Left lung (tissue), 14 donors: ENCODE measurements at places on chromosomes 7 and 10. TPM values are rescaled to one million over a fixed set of nuclear protein-coding genes. Genes with fewer than 3 reads are reported as not detected.
A peak's percentile ranks its signal among the peaks of the same experiment; 100 is the strongest.

- H3K27ac ChIP-seq, result no peak overlapping the region
- H3K36me3 ChIP-seq, result no peaks in the 10 kb centered on the region
- H3K4me1 ChIP-seq, result no peaks in the 10 kb centered on the region
- no peak overlapping the region for H3K4me3 ChIP-seq
- DNase-seq, result no peak
- H3K27me3 ChIP-seq, result no peaks in the 10 kb centered on the region
These were observed 259.9 kb downstream of the CACNA2D1 start for GRCh38 chr7:82183634-82184033.

GRCh38 chr10:27258492-27258837 is 17.9 kb upstream of the ACBD5 start:
- no peaks in the 10 kb centered on the region for H3K36me3 ChIP-seq
- no peak for DNase-seq
- H3K27ac ChIP-seq, result no peak overlapping the region

GRCh38 chr10:14571866-14572507 is 202.7 kb downstream of the FAM107B start:
- DNase-seq, result no peak
- H3K4me1 ChIP-seq, result peaks cover 59% of the 10 kb centered on the region
- H3K27me3 ChIP-seq, result no peaks in the 10 kb centered on the region
- no peaks in the 10 kb centered on the region for H3K36me3 ChIP-seq
- peak overlapping the region; percentile 83 for H3K27ac ChIP-seq
- H3K4me3 ChIP-seq, result no peak overlapping the region

DNA sequence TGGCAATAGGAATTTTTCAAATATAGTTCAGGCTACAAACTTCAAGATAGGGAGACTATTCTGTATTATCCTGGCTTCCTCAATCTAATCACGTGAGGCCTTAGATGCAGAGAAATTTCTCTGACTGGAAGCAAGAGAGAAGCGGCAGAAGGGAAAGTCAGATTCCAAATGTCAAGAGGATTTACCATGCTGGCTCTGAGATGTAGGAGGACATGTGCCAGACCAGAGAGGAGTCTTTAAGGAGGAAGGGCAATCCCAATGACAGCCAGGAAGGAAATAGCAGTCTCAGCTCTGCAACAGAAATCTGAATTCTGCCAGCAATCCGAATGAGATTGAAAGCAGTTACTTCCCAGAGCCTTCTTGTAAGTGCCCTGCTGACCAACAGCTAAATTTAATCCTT is 57.4 kb downstream of the NUTM2E start:
- H3K4me1 ChIP-seq, result no peaks in the 10 kb centered on the region
- no peaks in the 10 kb centered on the region for H3K27me3 ChIP-seq
- DNase-seq, result no peak
- no peaks in the 10 kb centered on the region for H3K36me3 ChIP-seq
- no peak overlapping the region for H3K27ac ChIP-seq
- no peak overlapping the region for H3K4me3 ChIP-seq

TMEM229A gene
- 1.2 TPM for polyA plus RNA-seq

GJC3 gene
- 1.1 TPM for polyA plus RNA-seq

GRCh38 chr10:74282151-74282847 is 131.3 kb downstream of the ADK start:
- no peaks in the 10 kb centered on the region for H3K36me3 ChIP-seq
- H3K27ac ChIP-seq, result no peak overlapping the region
- no peaks in the 10 kb centered on the region for H3K4me1 ChIP-seq

DNA sequence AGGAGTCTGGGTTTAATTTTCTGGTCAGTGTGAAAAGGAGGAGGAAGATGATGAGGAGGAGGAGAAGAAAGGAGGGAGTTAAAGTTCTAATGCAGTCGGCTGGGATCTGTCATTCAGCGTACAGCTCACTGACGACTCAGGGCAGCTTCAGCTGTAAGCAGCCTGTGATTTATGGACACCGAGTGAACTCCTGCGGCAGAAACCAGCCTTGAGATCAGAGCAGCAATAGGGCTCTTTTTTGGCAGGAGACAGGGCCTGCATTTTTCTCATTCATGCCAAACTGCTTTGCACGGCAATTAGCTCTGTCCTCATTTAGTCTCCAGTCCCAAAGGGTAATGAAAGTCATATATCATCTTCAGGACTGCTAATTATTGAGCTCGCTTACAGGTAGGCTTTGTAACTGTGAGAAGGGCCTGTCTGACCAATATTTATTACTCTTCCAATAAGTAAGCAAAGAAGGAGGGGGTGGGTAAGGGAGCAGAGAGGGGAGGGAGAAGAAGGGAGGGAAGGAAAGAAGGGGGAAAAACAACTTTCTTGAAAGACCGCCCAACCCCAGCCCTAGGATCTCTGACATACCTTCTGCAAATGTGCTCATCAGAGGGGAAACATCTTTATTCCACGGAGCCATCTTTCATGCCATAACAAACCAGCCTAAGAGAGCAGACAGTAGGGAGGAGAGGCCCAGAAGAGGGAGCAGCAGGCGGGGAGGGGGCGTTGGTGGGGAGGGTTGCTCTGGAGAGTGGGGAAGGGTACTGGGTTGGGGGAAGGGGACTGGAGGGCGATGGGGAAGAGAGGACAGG is 48.1 kb upstream of the COMTD1 start:
- peak overlapping the region; percentile 25 for H3K27ac ChIP-seq
- no peaks in the 10 kb centered on the region for H3K4me1 ChIP-seq
- DNase-seq, result peak; percentile 50
- H3K27me3 ChIP-seq, result no peaks in the 10 kb centered on the region
- H3K4me3 ChIP-seq, result no peak overlapping the region

MDFIC gene
- polyA plus RNA-seq, result 60.1 TPM

GRCh38 chr10:95341716-95342130 is 50.9 kb upstream of the PDLIM1 start:
- H3K4me3 ChIP-seq, result no peak overlapping the region
- DNase-seq, result no peak
- no peaks in the 10 kb centered on the region for H3K27me3 ChIP-seq
- H3K27ac ChIP-seq, result no peak overlapping the region
- H3K4me1 ChIP-seq, result peaks cover 7% of the 10 kb centered on the region

DNA sequence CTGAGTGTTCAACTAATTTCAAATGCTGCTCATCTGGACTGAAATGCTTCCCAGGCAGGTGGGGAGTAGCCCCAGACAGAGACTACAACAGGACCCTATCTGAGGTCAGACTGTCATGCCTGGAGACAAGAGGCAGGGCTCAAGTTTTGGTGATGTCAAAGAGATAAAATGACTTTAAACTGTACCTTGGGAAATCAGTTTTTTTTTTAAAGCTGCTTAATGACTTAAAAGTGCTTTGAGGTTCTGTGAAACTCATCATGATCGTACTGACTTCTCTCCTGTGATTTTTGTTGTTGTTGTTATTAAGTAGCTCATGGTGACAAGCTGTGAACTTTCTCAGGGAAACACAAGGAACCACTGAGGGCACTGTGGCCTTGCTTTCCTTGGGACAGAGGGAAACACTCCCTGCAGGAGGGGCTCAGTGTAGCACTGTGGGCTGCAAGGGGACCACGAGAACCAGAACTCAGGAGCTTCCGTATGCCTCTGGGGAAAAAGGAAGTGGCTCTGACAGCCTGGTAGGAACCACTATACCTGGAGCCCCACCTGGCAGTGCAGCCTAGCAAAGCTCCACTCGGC is 9.5 kb downstream of the HIPK2 start:
- H3K4me1 ChIP-seq, result peaks cover 17% of the 10 kb centered on the region
- peaks cover 5% of the 10 kb centered on the region for H3K36me3 ChIP-seq
- no peak overlapping the region for H3K27ac ChIP-seq
- no peak overlapping the region for H3K4me3 ChIP-seq
- no peaks in the 10 kb centered on the region for H3K27me3 ChIP-seq

DNA sequence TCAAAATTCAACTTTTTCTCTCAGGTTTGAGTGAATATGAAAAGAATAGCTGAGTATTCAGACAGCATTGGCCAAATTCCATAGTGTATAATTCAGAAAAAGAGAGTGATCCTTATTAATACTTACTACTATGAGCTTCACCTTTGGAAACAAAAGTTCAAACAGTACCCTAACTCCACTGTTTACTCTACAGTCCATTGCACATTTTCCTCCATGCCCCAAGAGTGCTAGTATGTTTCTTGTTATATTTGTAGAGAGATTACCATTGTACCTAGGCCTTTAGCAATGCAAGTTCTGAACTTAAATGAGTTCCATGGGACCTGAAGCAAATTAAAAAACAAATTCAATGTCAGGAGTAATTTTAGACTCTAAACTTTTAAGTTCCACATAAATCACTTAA is 48.1 kb downstream of the MAGI2 start:
- H3K27me3 ChIP-seq, result no peaks in the 10 kb centered on the region
- no peak for DNase-seq
- H3K4me3 ChIP-seq, result no peak overlapping the region
- H3K27ac ChIP-seq, result no peak overlapping the region

DNA sequence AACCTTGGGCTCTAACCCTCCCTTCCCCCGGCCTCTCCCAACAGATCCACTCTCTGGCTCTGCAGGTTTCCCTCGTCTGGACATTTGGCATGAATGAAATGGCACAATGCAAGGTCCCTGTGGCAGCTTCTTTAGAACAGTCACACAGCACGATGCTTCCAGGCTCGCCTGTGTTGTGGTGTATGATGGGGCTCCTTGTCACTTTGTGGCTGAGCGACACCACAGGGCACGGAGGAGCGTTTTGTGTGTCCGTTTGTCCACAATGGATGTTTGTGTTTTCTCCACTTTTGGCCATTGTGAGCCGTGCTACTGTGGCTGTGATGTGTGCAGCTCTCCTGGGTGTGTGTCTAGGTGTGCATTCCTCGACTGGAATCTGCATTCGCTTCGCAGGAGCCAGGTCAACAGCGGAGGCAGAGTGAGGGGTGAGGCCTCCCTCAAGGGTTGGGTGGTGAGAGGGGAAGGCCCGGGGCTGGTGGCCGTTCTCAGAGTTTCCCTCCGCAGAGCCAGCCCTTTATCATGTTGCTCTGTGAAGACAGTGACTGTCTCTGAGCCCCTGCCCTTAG is 22.3 kb upstream of the SHH start:
- H3K4me3 ChIP-seq, result no peak overlapping the region
- no peaks in the 10 kb centered on the region for H3K36me3 ChIP-seq
- no peak for DNase-seq
- H3K27me3 ChIP-seq, result no peaks in the 10 kb centered on the region

DNA sequence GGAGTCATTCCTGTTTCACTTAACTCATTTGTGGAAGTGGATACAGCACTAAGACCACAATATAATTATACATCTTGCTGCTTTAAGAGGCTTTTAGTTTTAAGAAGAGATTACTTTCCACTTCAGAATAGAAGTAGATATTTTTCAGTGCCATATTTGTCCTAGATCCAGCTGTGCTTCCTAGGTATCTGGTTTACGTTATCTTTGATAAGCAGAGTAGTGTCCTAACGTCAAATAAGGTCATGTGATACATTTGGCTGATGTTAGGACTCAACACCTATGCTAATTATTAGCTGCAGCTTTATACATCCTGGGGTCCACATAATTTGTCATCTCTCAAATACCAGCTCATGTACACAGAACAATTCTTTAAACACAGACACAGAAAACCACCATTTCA is 196.2 kb upstream of the SMIM30 start:
- H3K4me3 ChIP-seq, result no peak overlapping the region
- H3K27me3 ChIP-seq, result no peaks in the 10 kb centered on the region
- H3K27ac ChIP-seq, result no peak overlapping the region
- no peaks in the 10 kb centered on the region for H3K4me1 ChIP-seq
- DNase-seq, result no peak
- no peaks in the 10 kb centered on the region for H3K36me3 ChIP-seq

IGFBP3 gene
- 47.7 TPM for polyA plus RNA-seq

GRCh38 chr10:100419911-100420449 is 42.8 kb upstream of the WNT8B start:
- H3K4me3 ChIP-seq, result no peak overlapping the region
- H3K27me3 ChIP-seq, result no peaks in the 10 kb centered on the region
- H3K36me3 ChIP-seq, result no peaks in the 10 kb centered on the region

GRCh38 chr7:5388905-5389433 is 34.7 kb downstream of the TNRC18 start:
- H3K4me3 ChIP-seq, result no peak overlapping the region
- DNase-seq, result no peak
- peaks cover 97% of the 10 kb centered on the region for H3K36me3 ChIP-seq
- H3K27me3 ChIP-seq, result no peaks in the 10 kb centered on the region
- H3K4me1 ChIP-seq, result peaks cover 19% of the 10 kb centered on the region

ATG9B gene
- 3.8 TPM for polyA plus RNA-seq

DNA sequence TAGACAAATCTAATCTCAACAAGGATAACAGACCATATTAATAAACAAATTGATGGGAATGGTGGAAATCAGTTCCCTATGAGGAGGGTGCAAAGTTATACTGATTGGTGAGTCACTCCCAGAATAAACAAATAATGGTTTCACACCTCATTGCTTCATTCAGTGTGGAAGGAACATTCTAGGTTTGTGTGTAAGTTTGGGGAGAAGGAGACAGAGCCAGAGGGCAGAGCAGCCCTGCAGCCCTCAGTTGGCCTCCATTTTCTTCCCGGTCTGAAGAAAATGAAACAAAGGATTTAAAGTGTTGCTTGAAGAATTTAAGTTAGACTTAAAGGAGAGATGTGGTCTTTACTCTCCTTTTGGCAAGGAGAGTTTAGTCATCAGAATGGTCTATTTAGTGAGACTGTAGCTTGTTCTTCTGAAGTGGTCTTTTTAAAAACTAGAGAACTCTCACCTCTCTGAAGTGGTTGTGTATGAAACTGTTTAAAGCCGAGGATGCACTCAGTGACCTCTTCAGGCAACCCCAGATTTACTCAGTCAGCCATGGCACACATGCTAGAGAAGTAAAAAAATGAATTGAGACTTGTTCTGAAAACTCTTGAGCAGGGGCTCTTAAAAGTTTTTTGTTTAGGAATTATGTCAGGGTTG is 27.2 kb downstream of the IKZF1 start:
- H3K4me1 ChIP-seq, result peaks cover 66% of the 10 kb centered on the region
- peak; percentile 38 for DNase-seq
- no peaks in the 10 kb centered on the region for H3K36me3 ChIP-seq

GRCh38 chr7:82674268-82674667 is 230.7 kb upstream of the CACNA2D1 start:
- no peak overlapping the region for H3K27ac ChIP-seq
- no peaks in the 10 kb centered on the region for H3K36me3 ChIP-seq
- H3K27me3 ChIP-seq, result no peaks in the 10 kb centered on the region
- H3K4me3 ChIP-seq, result no peak overlapping the region
- no peaks in the 10 kb centered on the region for H3K4me1 ChIP-seq

DNA sequence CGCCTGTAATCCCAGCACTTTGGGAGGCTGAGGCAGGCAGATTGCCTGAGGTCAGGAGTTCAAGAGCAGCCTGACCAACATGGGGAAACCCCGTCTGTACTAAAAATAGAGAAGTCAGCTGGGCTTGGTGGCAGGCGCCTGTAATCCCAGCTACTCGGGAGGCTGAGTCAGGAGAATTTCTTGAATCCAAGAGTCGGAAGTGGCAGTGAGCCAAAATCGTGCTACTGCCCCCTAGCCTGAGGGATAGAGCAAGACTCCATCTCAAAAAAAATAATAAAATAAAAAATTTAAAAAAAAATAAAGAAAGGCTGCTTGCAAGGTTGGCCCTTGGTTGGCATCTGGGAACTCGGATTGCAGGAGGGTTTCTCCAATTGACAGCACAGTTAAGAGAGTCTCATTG is 221.6 kb downstream of the DGKI start:
- no peak for DNase-seq
- H3K4me1 ChIP-seq, result no peaks in the 10 kb centered on the region
- peaks cover 12% of the 10 kb centered on the region for H3K27me3 ChIP-seq
- no peak overlapping the region for H3K4me3 ChIP-seq

PRKCQ gene
- polyA plus RNA-seq, result 6.3 TPM
